ENCODE measurements at places on chromosomes 11 and 22.
A peak's percentile ranks its signal among the peaks of the same experiment; 100 is the strongest.

- DNase-seq, result no peak
These were observed 1.3 kb downstream of the PLEKHA7 start for GRCh38 chr11:17012712-17013547.

DNA sequence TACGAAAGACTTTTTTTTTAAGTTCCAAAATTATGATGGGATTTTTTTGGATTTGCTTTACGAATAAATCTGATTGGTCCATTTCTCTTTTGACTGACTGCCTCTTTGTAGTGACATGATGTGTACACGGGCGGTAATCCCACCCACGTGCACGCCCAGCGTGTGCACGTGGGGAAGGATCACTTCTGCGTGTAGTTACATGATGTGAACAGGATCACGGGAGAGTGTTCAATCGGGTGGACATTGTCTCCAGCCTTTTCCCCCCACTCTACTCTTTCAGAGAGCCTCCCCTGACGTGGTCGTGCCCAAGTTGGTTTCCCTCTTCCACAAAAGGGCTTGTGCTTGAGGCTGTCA is 43.1 kb downstream of the KCNC1 start:
- DNase-seq, result no peak

GRCh38 chr11:45233121-45233803 is 52.9 kb downstream of the SYT13 start:
- peak; percentile 87 for DNase-seq

GRCh38 chr11:103807806-103808205 is 228.6 kb upstream of the DDI1 start:
- no peak for DNase-seq

DNA sequence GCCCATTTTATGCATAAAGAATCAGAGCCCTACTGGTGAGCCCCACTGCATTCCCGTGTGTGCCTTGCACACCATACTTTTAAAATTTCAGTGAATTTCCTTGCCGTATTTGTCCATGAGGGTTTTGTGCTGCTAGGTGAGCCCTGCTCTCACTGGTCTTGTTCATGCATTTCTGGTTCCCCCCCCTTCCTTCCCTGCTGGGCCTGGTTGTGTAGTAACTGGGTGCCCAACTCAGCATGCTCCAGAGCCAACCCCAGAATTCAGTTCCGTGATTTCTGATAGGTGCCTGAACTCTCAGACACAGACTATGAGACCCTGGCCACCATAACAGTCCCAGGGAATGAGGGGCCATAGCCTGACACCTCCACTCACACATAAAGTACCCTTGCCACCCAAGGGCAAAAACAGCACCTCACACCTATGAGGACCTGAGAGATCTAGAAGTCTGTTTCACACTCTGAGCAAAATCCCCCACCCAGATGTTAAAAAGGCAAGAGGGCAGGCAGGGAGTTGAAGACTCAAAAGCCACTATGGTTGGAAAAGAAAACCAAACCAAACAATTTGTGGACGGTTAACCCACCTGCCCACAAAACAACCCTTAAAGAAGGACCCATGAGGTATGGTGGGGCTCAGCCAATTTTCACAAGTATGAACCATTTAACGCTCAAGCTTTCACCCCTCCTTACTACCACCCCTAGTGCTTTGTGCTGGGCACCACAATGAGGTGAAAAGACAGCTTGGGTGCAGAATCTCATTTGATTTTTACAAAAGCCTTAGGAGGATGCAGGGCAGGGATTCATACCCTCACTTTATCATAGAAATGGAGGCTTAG is 16.8 kb upstream of the IL10RA start:
- no peak for DNase-seq

GRCh38 chr22:48507171-48507570 is 1320.5 kb downstream of the BRD1 start:
- no peak for DNase-seq

- no peak for DNase-seq
These were observed 67.1 kb downstream of the PARVB start for GRCh38 chr22:44091021-44091721.

DNA sequence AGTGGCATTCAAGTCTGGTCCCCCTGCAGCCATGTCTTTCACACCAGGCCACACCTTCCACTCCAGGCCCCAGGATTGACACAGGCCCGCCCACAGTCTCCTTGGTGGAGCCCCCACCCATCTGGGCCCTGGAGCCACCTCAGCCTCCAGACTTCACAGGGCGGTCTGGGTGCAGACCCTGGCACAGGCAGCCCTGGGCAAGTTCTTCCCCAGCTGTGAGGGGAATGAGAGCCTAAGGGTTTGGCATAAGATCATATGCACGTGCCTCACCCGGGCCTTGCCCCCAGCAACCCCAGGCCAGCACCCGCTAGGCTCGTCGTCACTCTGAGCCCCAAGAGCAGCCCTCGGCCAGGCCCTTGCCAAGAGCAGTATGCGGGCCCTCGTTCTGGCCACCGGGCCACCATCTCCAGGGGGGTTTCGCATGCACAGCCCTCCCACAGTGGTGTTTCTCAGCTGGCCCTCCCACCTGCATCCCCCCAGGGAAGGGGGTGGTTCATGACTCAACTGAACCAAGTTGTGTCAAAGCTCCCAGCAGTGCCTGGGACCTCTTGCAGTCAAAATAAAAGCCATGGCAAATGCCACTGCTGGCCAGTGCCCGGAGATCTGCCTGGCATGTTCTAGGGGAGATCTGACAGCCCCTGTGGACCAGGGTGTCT is 70.4 kb upstream of the KCNQ1OT1 start:
- no peak for DNase-seq

DNA sequence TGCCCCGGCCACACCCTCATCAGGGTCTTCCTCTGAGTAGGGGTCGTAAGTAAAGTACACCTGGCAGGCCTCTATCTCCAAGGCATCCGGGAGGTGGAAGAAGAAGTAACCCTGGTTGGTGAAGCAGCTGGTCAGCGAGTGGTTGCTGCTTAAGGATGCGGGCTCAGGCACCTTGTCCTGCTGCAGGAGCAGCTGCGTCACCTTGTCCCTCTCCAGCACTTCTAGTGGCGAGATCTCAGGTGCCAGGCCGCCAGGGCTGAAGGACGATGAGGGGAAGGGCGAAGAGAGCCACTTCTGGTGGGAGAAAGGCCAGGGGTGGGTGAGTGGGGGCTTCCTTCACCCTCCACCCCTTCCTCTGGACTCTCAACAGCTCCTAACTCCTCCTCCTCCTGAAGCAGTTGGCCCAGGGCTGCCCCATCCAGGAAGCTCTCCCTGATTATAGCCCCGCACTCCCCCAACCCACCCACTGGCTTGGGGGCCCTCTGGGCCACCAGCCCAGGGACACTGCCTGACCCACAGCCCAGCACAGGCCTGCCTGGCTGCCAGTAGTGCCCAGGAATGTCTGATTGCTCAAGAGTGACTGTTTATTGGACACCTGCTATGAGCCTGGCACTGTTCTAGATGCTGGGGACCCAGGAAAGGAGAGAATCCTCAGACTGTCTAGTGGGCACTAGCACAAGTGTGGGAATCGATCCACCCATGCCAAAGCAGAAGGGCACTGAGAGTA is 19.2 kb upstream of the TMPRSS6 start:
- DNase-seq, result no peak

- no peak for DNase-seq
These were observed 756.0 kb downstream of the DLG2 start for GRCh38 chr11:84871116-84871515.

- DNase-seq, result no peak
These were observed 40.2 kb upstream of the WNT7B start for GRCh38 chr22:46017166-46017565.

DNA sequence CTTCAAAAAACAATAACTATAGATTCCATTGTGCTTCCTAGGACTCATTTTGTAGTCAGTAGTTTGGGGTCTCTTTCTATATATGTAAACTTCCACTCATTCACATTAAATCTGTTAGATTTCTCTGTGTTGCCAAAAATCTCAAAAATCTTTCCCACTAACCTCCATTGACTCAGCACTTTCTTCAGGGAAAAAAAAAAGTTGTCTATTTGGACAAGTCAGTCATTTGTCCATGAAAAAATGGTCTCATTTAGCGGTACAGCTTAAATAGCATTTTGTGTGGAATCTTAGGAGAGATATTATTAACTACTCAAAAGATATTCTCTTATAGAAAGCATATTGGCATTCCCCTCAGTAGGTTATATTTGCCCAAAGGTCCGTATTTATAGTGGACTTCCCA is 81.9 kb downstream of the PPP2R1B start:
- no peak for DNase-seq

DNA sequence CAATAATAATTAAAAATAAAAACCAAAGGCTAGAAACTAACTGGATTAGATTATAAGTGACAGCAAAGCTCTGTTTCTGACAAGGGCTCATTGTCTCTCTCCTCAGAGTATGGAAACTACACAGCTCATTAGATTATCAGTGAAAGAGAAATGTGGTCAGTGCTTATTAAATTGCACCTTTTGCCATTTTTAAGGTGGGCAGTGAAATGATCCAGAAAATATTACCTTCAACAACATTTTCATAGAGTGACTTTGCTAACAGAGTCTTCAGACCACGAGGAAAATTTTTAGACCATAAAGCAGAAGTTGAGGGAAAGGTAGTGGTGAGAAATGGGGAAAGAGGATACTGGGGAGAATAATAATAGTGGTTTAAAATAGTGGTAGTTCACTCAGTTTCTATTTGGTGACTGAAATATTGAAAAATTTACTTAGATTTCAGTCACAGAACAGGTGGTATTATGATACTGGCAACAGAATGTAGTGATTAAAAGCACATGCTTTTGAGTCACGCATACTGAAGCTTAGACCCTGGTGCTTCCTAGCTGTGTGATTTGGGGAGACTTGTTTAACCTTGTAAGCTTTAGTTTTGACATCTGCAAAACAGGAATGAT is 684.0 kb upstream of the CCDC90B start:
- no peak for DNase-seq

DNA sequence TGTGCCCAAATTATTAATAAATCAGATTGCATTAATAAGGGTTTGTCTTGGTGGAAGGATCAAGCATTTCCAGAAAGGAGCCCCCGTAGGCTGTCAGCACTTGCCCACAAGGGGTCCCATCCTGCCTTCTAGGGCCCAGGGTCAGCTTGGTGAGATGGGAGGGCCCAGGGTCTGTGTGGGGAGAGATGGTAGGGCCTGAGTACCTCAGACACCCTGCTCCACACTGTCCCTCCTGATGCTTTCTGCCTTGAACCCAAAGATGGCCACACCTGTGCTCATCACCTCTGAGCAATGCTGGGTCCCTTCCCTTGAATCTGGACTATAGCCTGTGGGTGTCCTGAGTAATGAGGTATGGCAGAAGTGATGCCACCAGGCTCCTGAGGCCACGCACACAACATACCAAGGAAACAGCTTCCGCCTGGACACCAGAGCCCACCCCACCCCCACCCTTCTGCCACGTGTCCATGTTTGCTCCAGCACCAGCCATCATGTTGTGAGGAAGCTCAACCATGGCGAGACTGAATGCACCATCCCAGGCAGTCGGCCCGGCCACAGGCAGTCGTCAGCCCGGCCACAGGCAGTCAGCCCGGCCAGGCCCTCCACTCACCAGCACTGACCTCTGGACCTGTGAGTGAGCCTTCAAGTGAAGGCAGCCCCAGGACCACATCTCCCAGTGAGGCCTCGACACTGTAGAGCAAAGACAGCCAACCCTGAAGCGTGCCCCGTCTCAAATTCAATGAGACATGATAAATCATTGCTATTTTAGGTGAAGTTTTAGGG is 6.8 kb downstream of the BET1L start:
- DNase-seq, result no peak

GRCh38 chr11:128421577-128422330 is 165.6 kb downstream of the ETS1 start:
- no peak for DNase-seq

- DNase-seq, result no peak
These were observed 79.5 kb downstream of the PDE2A start for GRCh38 chr11:72594493-72595291.

GRCh38 chr11:127506126-127506525 is 505.6 kb upstream of the KIRREL3 start:
- DNase-seq, result no peak

DNA sequence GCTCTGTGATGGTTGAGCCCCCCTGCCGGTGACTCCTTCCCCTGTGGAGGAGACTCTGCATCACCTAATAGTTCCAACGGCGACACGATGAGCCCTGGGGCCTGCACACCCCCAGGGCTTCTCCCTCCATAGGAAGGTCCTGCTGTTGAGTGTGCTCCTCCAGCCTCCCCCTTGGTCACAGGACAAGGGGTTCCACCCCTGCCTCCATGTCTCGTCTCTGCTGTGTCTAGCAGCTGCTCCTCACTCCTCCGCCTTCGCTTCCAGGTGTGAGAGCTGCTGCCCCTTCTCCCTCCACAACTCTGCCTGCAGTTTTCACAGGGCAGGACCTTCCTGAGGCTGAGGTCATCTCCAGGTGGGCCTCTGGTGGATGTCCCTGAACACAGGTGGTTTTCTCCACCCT is 1416.1 kb downstream of the TBC1D22A start:
- no peak for DNase-seq

DNA sequence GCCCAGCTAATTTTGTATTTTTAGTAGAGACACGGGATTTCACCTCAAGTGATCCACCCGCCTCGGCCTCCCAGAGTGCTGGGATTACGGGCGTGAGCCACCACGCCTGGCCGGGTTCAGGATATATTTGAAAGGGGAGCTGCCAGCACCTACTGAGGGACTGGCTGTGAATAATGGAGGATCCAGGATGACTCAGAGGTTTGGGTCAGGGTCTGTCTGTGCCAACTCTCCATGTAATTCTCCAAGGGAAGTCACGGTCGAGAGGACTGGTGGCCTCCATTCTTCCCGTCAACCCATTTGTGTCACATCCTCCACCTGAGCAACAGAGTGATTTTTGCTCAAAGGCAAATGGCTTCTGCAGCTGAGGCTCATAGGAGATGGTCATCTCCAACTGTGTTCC is 3.6 kb upstream of the ARRB1 start:
- no peak for DNase-seq

GRCh38 chr11:134716582-134716981 is 304.5 kb upstream of the B3GAT1 start:
- DNase-seq, result no peak

GRCh38 chr11:110795112-110795624 is 82.9 kb upstream of the ARHGAP20 start:
- DNase-seq, result no peak

DNA sequence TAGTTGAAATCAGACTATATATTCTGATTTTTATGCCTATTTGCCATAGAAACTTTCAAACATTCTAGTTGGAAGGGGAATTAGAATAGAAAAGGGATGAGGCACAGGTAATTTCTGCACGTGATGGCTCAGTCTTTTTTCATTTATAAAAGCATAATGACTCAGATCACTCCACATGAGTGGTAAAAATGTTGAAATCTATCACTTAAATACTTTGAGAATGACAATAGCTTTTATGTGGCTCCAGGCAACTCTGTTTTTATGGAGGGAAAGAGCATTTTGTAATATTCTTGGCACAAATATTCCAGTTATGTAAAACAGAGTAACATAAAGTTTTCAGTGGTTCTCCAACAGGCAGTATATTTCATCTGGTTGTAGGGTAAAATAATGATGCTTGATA is 5.9 kb upstream of the MMP3 start:
- DNase-seq, result no peak

- no peak for DNase-seq
These were observed 249.1 kb upstream of the TBCEL start for GRCh38 chr11:120774591-120775386.
